ENCODE measurements at places on chromosomes 16 and 17.

DNA sequence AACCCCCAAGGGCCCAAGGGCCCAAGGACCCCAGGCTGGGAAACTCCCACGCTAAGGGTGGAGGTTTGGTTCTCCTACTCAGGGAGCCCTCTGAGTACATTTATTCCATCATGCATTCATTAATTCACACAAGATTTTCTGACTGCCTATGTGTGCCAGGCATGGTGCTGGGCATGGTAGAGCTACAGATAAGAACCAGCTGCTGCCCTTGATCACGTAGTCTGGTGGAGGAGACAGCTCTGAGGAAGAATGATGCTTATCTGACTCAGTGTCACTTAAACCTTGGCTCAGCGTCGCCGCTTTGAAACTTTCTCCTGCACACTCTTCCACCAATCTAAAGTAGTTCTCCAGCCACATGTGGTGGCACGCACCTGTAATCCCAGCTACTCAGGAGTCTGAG is 3.6 kb upstream of the ARL4D start:
- DNase-seq = no peak

- peak; percentile 17 for DNase-seq
These were observed 3.3 kb downstream of the HOXB2 start for GRCh38 chr17:48541577-48542113.

- DNase-seq = no peak
These were observed 110.1 kb downstream of the ADAMTS18 start for GRCh38 chr16:77324729-77325128.

- no peak for DNase-seq
These were observed 47.0 kb downstream of the SMURF2 start for GRCh38 chr17:64615028-64615677.

- DNase-seq = no peak
These were observed 8.4 kb downstream of the LRRC3C start for GRCh38 chr17:39935909-39936308.

- DNase-seq = no peak
These were observed 18.4 kb upstream of the CLEC18B start for GRCh38 chr16:74439685-74440084.

- DNase-seq = no peak
These were observed 686 bp upstream of the MTSS2 start for GRCh38 chr16:70686376-70687101.

GRCh38 chr16:55489119-55489955 is 10.3 kb downstream of the MMP2 start:
- DNase-seq = no peak

GRCh38 chr17:11340803-11341202 is 99.8 kb downstream of the SHISA6 start:
- DNase-seq = no peak

DNA sequence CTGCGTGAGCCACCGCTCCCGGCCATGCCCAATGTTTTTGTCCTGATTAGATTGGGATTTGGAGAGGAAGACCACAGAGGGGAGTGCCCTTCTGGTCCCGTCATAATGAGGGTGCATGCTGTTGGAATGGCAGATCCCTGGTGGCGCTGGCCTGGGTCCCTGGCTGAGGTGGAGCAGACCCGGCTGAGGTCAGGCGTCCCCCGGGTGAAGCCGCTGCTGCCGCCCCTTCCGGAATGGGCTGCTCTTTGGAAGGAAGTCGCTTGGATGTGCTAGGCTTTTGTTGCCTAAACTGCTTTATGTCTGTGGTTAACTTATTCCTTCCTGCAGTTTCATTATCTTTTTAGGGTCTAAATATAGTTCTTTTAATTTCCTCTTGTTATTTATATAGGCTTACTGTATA is 120.3 kb upstream of the CHMP6 start:
- DNase-seq = no peak

DNA sequence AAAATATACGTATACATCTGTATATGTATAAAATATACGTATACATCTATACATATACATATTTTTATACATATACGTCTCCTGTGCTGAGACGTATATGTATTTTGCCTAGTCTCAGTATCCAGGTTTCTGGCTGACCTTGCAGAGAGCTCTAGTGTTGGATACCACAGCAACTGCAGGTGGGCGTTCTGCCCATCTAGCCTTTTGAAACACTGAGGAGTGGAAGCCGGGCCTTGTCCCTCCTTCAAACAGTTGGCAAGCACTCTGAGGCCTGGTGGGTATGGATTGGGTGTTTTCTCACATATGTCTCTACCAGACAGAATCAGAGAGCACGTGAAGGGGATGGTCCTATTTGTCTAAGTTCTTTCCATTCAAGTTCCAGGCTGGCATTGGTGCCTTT is 39.4 kb upstream of the MRC2 start:
- no peak for DNase-seq

GRCh38 chr17:3848229-3848835 is 2.3 kb upstream of the NCBP3 start:
- no peak for DNase-seq

- no peak for DNase-seq
These were observed 46.6 kb upstream of the NF1 start for GRCh38 chr17:31048142-31048541.

DNA sequence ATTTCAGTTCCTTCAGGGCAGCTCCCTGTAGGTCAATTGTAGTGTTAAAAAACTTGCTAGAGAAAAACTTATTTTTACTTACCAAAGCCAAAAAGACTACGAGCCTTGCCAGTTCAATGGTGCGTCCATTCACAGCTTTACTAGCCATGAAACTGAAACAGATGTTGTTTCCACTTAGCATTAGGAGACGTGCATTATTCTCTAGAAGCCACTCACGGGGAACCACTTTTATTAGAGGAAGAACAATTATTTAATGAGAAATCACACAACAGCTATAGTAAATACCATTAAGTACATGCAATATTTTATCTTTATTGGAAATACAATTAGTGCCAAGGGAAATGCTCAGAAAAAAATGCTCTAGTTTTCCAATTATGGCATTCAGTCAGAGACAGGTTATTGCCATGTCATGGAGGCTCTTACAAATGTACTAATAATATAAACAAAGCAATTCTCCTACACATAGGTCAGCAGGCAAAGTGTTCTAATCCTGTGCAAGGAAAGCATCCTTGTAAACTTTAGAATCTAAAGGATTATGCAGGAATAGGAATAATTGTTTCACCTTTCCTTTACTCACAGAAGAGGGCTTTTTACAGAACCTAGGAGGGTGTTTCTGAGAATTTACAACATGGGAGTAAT is 17.4 kb downstream of the LASP1NB start:
- DNase-seq = no peak

DNA sequence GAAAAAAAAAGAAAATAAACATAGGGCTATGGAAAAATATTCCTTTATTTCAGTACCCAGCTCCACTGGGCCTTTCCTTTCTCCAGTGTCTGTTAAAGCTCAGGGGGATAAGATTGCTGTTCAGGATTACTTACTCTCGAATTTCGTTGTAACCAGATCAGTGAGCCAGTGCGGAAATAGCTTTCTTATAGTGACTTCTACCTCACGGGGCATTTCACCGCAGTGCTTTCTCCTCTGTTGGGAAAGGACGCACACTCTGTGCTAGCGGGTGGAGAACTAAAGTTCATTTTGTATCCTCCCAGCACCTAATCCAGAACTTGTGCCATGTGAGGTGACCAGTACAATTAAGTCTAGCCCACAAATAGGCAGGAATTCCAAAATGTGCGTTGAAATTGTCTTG is 38.3 kb downstream of the RPA1 start:
- DNase-seq = no peak

- no peak for DNase-seq
These were observed 3.1 kb upstream of the ADCY7 start for GRCh38 chr16:50263060-50263909.

DNA sequence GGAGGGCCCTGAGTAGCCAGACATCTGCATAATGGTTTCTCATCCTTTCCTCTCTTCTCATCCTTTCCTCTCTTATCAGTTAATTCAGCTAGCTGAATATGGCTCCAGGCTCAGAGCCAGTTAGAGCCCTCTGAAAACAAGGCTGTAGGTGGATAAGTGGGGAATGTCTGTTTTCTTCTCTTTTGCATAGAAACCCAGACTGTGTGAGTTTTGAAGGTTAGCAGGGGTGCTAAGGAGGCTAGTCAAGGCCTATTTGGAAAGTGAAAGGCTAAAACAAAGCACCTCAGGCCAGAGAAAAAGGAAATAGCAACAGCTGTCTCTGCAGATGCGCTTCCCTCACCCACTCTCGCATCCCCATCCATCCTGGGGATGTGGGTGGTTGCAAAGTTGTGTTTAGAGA is 420.9 kb downstream of the SHISA9 start:
- no peak for DNase-seq

GRCh38 chr17:14310101-14310500 is 9.2 kb downstream of the HS3ST3B1 start:
- DNase-seq = no peak

- no peak for DNase-seq
These were observed 6.5 kb downstream of the PROCA1 start for GRCh38 chr17:28705074-28705659.

DNA sequence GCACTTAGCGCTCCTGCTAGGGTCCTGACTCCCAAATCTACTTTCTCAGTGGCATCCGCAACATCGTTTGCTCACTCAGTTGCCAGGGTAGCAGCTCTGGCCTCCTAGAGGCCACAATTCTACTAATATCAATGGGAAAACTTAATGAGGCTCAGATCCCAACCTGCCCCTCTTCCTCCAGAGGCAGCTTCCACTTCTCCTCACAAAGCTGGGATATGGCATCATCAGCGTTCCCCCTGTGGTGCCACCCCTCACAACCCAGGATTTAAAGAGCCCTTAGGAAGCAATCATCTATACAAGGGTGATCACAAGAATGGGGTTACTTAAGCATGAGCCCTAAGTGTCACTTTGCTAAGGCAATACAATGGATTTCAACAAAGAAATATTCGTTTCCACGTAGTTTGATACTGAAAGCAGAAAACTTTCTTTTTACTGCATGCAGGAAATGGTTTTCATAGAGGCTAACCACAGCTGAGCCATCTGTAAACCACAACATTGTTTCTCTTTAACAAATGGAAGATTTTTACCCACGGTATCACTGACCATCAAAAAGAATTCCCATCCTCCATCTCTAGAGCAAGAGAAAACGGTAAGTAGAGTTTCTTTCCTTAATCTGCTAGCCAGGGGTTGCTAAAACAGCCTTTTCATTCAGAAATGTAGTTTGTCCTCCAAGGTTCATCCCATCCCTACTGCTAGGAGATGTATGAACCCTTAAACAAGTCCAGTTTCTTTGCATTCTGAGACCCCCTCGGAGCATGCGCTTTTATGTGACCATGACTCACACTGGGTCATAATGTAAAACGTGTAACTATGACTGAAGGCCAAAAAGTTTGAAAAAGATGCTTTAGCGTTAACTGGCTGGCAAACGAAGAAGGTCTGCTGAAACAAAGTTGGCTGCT is 68.3 kb upstream of the BCAR1 start:
- DNase-seq = no peak

GRCh38 chr16:56601325-56601724 is 7.1 kb upstream of the MT2A start:
- no peak for DNase-seq

DNA sequence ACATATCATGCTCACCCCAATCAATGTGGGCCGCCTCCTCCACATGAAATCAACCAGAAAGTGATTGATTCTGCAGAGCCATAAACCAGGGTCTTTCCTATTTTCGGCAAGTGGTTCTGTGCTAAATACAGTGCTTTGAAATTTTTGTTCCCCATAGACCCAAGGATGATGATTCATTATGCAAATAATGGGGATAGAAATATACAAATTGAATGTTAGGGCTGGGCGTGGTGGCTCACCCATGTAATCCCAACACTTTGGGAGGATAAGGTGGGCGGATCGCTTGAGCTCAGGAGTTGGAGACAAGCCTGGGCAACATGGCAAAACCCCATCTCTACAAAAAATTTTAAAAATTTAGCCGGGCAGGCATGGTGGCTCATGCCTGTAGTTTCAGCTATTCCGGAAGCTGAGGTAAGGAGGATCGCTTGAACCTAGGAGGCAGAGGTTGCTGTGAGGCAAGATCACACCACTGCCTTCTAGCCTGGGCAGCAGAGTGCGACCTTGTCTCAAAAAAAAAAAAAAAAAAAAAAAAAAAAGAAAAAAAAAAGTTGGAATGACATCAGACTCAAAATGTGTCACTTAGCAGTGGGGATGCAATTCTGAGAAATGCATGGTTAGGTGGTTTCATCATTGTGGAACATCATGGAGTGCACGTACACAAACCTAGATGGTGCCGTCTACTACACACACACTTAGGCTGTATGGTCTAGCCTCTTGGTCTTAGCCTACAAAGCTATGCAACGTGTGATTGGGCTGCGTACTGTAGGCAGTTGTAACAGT is 581.7 kb downstream of the MAF start:
- no peak for DNase-seq
